GDM1 (cell line): ENCODE measurements at places on chromosomes 1 and 21.

GRCh38 chr1:106233511-106233910 is 823.0 kb upstream of the PRMT6 start:
- no peak for DNase-seq

- DNase-seq: no peak
Measured at GRCh38 chr1:162366671-162367070, 10.0 kb downstream of the SPATA46 start.

GRCh38 chr21:33775100-33775828 is 133.0 kb downstream of the ITSN1 start:
- DNase-seq: no peak

GRCh38 chr21:33261635-33262034 is 4.5 kb upstream of the IL10RB start:
- DNase-seq: peak; percentile 56

- DNase-seq: no peak
Measured at GRCh38 chr1:173852105-173852504, 15.7 kb downstream of the GAS5 start.

DNA sequence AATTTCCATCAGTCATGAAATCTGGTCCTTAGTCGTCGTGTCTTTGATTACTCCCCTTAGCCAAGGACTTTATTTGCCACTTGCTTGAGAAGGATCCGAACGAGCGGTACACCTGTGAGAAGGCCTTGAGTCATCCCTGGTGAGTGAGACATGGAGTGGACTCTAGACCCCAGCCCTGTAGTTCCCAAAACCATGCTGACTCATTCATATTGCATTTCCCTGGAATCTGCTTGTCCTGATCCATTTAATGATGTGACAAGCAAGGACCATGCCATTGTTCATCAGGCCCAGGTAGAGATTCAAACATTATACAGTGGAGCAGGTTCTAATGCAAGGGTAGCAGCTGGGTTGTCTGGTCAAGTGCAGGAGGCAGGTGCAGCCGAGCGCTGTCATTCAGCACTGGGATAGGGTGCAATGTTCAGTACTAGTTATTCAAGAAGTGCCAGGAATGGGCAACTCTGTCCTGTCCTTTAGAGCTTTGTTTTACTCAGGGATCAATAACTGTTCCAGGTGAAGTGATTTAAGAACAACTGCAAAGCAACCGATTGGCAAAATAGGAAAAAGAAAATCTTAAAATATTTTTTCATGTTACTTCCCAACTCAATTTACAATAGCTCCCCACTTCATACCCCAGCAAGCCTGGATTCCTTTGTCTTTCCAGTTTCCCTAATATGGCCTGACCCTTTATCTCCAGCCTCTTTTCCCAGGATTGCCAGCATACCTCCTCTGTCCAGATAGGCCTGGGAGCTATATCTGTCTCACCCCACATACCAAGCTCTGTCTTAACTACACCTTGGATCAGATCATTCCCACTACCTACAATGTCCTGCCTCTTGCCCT is 26.5 kb downstream of the CAMK1G start:
- no peak for DNase-seq

- no peak for DNase-seq
Measured at GRCh38 chr1:115063228-115063901, 25.9 kb downstream of the TSPAN2 start.

- no peak for DNase-seq
Measured at GRCh38 chr1:47325528-47325927, 8.1 kb upstream of the CMPK1 start.

DNA sequence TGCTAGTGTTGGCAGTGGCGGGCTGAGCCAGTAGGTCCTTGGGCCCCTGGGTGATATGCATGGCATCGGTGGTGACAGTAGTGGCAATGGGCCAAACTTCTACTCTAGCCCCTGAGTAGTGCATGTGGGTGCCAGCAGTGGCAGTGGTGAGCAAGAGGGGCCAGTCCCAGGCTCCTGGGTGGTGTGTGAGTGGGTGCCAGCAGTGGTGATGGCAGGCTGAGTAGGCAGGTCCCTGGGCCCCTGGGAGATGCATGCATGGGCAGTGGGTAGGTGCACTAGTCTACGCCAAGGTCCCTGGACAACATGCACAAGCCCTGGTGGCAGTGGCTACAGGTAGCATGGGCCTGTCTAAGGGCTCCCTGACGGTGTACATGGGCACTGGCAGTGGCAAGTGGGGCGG is 24.6 kb upstream of the TTC22 start:
- no peak for DNase-seq

- peak; percentile 66 for DNase-seq
Measured at GRCh38 chr1:12153181-12153785, 13.5 kb upstream of the TNFRSF1B start.

GRCh38 chr1:183418696-183419095 is 516 bp upstream of the NMNAT2 start:
- no peak for DNase-seq

- no peak for DNase-seq
Measured at GRCh38 chr1:47991673-47992072, 5.5 kb downstream of the TRABD2B start.

DNA sequence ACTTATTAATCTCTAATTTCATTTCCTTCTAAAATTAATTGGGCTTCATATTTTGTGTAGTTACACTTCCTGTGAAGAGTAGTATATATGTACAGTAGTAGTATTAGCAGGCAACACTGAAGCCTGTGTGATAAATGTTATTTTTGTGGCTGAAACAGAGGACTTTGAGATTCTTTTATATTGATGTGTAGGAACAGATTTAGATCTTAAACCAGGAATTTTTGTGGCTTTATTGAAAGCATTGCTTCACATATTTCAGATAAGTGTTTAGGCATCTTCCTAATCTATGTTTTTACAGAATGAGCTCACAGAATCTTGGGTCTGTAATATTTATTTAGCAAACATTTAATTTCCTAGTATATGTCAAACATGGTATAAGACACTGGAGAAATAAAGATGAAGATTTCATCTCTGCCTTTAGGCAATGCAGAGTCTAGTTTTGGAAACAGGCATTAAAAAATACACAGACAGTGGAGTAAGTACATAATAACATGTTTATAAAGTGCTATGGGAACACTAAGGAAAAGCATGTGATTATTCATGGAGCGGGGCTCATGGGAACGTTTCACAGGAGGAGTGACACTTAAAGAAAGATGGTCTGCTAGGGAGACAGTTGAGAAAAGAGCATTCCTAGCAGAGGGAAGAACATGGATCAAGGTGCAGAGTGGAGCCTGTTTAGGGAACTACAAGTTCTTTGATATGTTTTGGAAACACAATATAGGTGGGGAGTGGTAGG is 52.7 kb downstream of the MIGA1 start:
- DNase-seq: no peak

- DNase-seq: no peak
Measured at GRCh38 chr1:91916811-91917460, 31.0 kb upstream of the TGFBR3 start.

GRCh38 chr1:22522221-22522743 is 41.0 kb upstream of the EPHA8 start:
- no peak for DNase-seq

DNA sequence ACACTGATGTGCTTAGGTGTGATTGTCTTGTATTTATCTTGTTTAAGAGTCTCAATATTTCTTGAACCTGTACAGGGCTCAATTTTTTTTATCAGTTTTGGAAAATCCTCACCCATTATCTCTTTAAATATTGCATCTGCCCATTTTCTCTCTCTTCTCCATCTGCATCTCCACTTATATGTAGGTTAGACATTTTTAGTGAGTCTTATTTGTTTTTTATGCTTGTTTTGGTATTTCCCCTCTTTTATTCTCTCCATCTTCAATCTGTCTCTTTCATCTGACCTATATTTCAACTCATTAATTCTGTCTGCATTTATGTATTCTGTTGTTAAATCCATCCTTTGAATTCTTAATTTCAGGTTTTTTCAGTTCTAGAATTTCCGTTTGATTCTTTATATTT is 32.9 kb upstream of the SHCBP1L start:
- no peak for DNase-seq

- DNase-seq: no peak
Measured at GRCh38 chr1:30123896-30124295, 599.5 kb downstream of the MATN1 start.

GRCh38 chr1:41626146-41626545 is 141.7 kb upstream of the EDN2 start:
- no peak for DNase-seq

DNA sequence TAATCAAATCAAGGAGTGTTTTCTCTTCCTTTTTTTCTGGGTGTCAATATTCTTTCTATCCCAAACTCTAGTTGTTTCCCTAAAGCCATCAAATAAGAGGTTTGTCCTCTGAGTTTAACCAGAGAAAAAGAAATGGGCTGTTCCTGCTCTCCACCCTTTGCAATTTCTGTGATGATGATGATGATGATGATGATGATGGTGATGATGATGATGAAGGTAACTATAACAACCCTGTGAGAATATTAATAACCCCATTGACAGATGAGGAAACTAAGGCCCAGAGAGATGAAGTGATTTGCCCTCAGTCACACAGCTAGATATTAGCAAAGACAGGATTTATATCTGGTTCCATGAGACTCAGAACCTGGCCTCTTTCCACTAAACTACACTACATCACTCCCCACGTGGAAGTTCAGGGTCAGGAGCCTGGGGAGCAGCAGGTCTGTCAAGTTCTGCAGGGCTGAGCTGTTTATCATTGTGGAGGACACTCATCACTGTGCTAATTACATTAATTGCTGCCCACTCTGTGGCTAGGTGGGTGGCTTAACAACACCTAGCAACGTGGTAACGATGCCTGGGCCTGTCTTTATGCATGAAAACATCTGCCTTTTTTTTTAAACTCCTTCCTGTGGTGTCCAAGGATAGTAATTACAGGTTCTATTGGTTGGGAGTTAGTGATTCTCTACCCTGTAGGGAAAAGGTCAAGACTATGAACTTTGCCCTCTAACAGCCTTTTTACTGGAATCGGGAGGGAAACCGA is 19.0 kb upstream of the JUN start:
- no peak for DNase-seq

GRCh38 chr1:203743091-203743571 is 21.9 kb upstream of the LAX1 start:
- DNase-seq: no peak

DNA sequence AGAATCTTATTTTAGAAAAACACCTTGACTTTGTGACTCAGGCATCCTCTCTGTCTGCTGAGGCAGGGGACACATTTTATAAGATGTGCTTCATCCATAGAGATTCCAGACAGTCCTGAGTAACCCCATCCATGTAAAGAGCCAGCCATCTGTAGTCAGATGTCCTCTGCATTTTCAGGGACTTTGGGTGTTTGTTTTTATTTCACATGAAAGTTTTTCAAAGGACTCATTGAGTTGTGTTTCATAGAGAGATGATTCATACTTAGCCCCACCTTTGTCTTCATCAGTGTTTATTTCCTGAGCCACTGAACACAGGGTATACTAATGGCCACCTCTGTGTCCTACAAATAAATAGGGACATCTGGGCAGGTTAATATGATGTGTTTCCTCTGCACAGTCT is 280.4 kb downstream of the CACNA1E start:
- DNase-seq: no peak

DNA sequence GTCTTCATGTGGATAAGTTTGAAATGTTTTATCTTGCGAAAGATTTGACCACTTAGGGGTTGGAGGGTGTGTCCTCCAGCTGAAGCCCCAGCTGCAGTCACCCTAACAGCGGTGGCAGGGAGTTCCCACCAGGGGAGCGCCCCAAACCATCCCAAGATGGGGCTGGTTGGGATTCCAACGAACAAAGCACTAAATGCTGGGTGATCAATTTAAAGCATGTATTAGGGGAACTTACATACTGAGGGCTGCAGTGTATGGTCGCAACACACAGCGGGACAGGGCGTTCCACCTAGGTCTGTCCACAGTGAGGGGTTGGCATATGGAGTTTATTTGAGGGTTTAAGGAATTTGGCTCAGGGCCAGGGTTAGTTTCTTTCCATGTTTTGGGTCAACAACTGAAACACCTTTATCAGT is 26.3 kb downstream of the SLC37A1 start:
- DNase-seq: no peak

DNA sequence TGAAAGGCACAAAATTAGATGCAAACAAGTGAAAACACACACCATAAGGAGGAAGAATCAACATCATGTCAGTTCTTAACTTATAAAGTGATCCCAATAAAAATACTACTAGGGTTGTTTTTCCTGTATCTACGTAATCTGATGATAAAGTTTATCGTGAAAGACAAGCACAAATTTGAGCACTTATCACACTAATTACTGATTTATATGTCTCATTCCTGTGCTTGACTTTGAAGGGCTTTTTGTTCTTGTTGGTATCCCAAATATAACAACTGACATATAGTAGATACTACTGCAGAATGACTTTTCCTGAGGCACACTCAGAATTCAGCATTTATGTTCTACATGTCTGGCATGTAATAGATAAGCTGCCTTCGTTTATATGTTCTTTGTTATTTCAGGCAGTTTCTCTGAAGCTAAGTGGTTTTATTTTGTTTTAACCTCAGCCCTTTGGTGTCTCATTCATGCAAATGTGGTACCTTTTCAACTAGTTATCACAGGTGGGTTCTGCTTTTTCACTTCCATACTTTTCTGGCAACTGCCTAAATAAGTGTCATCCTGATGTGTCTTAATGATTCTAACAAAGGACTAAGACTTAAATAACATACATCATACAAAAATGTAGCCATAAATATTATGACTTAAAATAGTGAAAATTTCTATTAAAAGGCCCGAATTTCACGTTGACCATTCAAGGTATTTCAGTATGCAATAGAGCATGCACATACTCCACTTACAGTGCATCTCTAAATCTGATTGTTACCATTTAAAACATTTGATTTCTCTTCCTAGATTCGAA is 73.2 kb downstream of the LRRC8C start:
- DNase-seq: no peak

DNA sequence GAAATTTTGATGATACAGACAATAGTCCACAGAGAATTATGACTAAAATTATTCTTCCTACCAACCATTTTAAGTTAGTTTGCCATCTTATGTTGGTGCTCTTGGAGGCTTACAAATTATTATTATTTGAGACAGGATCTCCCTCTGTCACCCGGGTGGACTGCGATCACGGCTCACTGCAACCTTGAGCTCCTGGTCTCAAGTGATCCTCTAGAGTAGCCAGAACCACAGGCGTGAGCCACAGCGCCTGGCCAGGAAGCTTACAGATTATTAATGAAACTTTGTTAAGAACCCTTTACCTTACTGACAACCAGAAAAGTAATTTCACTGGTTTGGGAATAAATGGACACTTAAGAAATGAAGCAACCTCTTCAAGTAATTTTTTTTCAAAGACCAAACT is 8.0 kb upstream of the DNAJB4 start:
- no peak for DNase-seq

- DNase-seq: no peak
Measured at GRCh38 chr1:232622981-232623380, 7.0 kb downstream of the SIPA1L2 start.

- DNase-seq: no peak
Measured at GRCh38 chr1:1216770-1217620, 3.0 kb upstream of the TNFRSF4 start.

DNA sequence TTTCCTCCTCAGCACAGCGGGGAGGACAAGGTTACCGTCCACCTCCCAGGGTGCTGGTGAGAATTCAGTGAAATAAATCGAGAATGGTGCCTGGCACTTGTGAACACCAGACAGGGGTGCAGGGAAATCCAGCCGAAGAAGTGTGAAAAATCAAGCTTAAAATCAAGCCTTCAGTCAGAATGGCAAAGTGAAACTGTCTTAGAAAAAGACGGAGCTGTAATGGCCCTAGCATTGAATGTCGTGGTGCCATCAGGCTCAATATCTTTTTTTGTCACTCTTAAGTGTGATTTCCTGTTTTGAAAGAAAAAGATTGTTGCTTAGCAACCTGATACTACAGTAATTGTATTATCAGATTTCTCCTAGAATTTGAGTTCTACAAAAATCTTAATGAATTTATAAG is 22.1 kb downstream of the EDARADD start:
- DNase-seq: no peak
